ENCODE measurements at places on chromosomes 16 and 17.

DNA sequence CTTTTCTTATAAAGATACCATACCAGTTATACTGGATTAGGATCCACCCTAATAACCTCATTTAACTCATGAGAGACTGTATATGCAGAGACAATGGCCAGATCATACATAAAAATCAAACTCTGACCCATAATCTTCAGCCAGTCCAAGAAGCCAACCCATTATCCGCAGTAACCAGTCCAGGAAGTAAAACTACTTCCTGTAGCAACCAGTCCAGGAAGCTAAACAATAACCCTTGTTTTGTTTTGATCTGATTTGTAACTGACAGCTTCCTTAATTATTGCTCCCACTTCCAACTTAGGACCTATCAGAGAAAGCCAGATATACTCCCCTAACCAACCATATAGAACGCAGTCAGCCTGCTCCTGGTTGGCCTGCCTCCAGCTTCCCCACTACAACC lies 19.2 kb upstream of the SSTR2 start:
- no peak for DNase-seq

- no peak for DNase-seq
These were observed 1.4 kb upstream of the AMZ2 start for GRCh38 chr17:68246271-68247028.

DNA sequence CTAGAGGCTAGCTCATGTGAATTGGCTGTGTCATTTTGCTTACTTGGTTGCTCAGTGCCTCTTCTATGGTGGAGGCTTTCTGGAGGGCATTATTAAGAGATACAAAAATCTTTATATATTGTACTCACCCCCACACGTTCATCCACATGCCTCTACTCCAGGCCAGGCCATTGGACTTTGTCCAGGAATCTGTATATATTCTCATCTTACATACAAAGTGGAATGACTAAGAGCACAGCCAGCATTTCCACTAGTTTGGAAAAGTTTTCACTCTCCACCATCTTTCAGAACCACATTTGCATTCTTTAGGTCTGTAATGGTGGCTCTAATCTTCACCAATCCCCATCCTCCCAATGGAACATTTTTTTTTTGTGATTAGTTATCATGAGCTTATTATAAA lies 4.8 kb upstream of the GLG1 start:
- no peak for DNase-seq

GRCh38 chr17:15289285-15290183 lies 24.4 kb upstream of the PMP22 start:
- no peak for DNase-seq

- no peak for DNase-seq
These were observed 63.1 kb downstream of the STX8 start for GRCh38 chr17:9512323-9513168.

DNA sequence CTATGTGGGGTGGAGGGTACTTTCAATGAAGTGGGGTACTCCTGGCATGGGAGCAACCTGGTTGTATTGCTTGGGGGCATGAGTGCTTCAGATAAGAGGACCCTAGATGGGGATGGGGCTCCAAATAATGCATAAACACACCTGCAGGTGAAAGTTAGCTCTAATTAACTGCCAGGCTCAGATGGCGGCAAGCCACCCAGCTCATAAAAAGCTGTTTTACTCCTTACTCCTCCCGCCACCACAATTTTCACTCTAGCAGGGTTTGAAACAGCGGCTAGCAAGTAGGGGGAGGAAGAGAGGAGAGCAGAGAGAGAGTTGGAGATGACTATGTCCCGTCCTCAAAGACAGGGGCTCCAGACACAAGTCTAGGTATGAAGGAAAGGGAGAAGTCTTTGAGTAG lies 117.7 kb upstream of the WSCD1 start:
- DNase-seq, result no peak

DNA sequence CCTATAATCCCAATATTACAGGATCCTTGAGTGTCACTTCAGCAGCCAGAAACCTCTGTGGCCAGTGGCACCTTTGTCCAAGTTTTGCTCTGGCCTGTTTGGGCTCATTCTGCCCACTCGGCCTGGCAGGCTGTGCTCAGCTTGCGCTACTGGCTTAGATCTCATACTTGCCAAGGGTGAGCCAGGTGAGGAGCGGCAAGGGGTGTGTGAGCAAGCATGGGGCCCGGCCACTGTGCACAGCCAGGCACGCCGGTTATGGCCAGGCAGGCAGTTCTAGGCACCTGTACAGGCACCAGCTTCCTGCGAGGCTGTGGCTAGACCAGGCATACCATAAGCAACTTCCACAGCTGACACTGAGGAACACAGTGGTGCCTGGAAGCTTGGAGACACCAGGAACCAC lies 16.9 kb upstream of the USP22 start:
- DNase-seq, result no peak

GRCh38 chr17:81484195-81484979 lies 28.2 kb downstream of the ACTG1 start:
- peak; percentile 89 for DNase-seq

- DNase-seq, result no peak
These were observed 1509.2 kb downstream of the CDH11 start for GRCh38 chr16:63612462-63613227.

Data from common myeloid progenitor, CD34-positive (primary cell).